ENCODE measurements at places on chromosomes 3 and 15.

GRCh38 chr15:75368689-75369239 lies 357 bp upstream of the MAN2C1 start:
- DNase-seq: no peak

- peak; percentile 72 for DNase-seq
These were observed 48.5 kb downstream of the CHCHD6 start for GRCh38 chr3:126752303-126753190.

GRCh38 chr3:161406594-161407555 lies 35.6 kb upstream of the SPTSSB start:
- no peak for DNase-seq

GRCh38 chr3:46368569-46368968 lies 2.2 kb upstream of the CCR5 start:
- DNase-seq: peak; percentile 44

GRCh38 chr3:52049503-52049902 lies 6.9 kb downstream of the DUSP7 start:
- DNase-seq: no peak

DNA sequence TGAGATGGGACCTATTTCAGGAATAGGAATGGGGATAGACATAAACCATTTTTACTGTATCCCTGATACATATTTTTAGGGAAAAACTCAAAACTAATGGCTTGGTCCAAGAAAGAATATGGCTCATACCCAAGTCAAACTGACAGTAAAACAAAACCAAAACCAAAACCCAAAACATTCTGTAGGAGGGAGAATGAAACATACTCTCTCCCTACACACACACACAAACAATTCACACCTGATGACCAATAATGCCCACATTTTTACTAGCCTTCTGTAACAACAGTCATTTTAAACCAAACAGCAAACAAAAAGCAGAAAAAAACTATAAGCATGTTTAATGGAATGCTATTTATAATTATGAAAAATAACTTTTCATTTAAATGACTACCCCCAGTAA lies 74.9 kb downstream of the NBEAL2 start:
- no peak for DNase-seq

DNA sequence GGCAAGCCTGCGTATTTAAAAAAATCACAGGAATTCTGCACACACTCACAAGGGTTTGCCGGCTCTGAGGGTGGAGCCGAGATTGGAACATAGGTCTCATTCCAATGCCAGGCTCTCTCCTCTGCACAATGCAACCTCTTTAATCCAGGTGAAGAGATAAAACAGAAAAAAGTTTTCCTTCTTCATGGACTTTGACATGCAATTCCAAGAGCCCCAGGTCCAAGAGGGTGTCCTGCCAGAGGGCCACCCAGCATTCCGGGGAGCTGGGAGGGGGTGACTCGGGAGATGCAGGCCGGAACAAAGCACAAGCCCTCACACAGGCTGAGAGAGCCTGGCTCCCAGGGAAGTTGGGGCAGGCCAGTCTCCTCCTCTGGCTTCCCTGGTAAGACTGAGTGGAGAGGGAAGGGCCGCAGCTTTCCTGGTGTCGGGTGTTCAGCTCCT lies 6.7 kb upstream of the SLC12A8 start:
- no peak for DNase-seq

DNA sequence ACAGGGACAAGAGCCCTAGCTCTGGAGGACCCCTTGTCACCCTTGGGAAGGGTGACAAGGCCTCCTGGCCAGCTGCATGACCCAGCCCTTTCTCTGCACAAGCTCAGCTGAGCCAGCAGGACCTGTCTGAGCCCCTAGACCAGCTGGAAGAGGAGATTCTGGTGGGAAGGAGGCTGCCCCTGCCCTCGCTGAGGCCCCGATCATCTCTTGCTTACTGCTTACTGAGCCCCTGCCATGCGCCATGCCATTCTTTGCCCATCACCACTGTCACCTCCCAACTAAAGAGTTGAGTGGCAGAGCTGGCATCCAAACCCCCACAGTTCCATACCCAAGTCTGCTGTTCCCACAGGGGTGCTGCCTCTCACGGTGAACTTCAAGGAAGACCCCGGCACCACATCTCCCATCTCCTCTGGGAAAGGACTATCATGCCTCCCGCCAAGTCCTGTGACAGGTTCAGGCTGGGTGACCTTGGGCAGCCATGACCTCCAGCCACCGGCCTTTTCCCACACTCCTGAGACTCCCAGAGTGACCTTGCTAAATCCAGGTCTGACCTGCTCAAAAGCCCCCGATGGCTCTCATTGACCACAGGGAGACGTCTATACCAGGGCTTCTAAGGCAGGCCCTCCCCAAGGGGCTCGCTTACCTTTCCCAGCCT lies 34.0 kb downstream of the ACSBG1 start:
- no peak for DNase-seq

- DNase-seq: no peak
These were observed 576 bp upstream of the RPAP1 start for GRCh38 chr15:41544650-41545015.

GRCh38 chr15:99118801-99119546 lies 14.1 kb downstream of the SYNM start:
- DNase-seq: no peak

DNA sequence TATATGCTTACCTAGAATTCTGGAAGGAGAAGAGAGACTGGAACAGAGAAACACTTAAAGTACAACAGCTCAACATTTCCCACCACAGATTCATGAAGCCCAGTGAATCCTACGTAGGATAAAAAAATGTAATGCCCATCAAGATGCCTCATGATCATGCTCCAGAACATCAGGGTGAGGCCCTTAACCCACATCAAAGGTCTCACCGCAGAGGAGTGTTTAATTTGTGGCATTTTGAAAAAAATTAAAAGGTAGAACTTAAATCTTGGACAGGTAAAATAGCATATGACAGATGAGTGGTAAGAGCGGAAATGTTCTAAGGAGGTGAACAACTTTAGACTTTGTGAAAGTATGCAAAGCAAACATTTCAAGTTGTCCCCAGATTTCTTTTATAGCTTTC lies 9.7 kb upstream of the SLC6A20 start:
- no peak for DNase-seq

DNA sequence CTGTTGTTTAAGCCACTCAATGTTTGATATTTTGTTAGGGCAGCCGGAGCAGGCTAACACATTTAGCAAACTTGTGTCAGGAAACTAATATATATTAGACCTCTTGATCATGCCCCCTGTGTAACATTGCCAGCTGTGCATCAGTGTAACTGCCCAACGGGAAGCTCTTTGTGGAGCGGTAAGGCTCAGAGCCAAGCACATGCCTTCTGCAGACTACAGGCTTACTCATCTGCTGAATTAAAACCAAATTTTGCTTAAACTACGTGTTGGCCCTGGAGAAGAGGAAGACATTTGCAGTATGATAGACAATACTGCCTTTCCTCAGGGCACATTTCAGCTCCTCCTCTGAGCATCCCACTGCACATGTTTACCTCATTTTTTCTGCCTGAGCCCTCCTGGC lies 50.5 kb upstream of the KCNMB2 start:
- no peak for DNase-seq

DNA sequence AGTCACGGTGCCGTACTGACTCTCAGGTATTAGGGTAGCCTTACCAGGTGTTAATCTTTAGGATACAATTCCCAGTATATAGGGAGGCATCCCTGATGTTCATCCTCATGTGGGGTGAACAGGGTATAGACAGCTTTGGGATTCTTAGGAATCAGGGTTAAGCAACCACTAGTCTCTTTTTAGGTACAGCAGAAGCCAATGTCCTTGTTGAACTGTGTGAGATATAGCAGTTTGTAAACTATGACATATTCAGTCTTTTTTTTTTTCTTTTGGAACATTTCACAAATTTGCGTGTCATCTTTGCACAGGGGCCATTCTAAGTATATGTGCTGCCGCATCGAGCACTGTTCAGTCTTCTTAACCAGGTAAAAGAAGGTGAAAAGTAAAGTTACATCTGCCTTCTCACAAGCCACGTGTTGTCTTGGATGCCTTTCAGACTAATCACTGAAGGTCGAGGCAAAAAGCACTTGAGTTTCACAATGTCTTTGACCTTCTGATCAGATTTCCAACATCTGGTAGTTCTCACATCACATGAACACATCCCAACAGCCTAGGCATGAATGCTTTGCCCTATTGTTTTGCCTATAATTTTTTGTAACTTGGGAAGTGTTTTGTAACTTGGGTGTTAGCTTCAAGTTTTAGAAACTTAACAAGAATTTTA lies 17.2 kb downstream of the TSEN2 start:
- DNase-seq: no peak

DNA sequence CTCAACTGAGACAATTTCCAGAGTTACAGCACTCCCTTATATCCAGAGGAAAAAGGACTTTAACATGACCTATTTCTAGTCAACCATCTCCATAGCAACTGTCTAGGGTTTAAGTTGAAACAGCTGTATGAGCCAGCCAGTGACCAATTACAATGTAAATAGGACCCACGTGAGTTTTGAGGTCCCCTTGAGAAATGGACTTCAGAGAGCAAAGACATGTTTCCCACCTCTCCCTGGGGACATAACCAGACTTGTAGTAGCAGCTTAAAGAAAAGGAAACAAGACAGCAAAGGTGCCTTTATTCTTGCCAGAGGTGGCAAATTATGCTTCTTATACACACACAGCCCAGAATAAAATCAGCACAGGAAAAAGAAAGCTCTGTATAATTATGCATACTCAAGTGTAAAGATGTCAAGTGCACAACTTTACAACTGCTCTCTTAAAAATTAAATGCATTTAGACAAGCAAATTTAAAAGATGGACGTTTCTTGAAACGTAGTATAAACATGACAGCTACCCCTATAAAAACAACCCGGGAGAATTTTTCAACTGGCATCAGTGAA lies 40.2 kb downstream of the SUMF1 start:
- DNase-seq: no peak

DNA sequence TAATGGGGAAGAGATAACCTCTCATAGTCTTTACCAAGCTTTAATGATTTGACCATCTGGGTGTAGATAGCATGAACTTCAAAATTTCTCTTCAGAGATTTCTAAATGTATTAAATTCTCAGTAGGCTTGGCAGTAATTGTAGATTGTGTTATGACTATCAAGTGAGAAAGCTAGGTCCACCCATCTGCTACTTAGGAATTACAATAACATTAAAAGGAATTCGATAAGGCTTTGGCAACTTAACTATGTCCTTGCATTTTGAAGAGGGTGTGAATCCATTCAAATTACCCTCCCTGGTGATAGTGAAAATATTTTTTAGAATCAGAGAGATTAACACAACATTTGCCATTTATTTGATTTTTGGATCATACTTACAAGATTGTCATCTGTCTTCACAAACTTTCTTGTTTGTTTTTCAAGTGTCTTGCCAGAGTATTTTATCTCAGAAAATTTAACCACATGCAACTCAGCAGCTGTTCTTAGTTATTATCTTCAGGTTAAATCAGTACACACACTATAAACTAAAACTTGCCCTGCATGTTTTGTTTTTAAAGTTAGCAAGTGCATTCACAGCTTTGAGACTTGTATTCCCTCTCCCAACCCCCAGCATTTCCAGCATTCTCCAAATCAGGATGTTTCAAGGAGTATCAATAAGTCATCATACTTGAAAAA lies 69.6 kb upstream of the COL8A1 start:
- no peak for DNase-seq

DNA sequence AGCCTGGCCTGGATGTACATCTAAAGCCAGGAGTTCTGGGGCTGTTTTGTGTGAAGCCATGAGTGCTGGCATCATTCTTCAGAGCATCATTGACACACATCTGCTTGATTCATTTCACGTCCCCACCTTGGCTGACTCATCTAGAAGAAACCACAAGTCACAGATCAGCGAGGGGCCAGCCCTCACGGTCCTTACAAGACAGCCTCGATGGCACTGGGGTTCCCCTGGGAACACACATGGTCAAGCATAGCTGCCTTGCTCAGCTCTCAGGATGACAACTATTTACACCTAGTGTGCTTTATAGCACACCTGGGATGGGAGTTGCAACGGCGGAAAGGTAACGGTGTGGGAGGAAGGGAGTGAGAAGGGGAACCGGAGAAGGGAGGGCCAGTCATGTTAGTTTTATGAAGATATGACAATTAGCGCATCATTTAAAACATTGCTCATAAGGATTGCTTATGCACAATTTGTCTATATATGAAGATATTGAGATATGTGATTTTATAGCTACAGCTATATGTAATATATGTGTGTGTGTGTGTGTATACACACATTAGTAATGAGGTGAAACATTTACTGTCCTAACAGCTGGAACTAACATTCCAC lies 227.1 kb downstream of the RPLP1 start:
- no peak for DNase-seq

- DNase-seq: no peak
These were observed 247.5 kb downstream of the LPP start for GRCh38 chr3:188401244-188401993.

DNA sequence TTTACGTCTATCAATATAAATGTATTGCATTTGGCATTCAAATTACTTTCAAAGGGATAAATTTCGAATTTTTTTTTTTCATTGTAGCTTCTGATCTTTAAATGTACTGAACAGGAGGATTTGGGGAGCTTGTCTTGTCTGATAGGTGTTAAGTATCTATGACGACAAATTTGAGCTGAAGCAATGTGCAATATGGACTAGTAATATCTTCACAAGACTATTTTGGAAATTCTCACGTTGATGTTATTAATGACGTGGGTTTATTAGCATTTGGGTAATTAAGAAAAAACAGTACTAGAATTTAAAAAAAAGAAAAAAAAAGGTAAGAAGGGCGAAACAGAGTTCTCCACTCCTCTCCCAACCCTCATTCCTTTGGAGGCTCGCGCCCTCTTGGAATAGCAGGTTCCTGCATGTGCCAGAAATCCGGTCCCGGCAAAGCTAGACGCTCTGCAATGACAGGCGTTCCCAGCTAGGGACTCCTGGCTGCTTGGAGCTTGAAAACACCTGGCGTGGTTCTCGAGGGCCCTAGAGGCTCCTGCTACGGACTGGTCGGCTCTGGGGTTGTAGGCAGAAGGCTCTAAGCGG lies 648 bp upstream of the P2RY1 start:
- no peak for DNase-seq

DNA sequence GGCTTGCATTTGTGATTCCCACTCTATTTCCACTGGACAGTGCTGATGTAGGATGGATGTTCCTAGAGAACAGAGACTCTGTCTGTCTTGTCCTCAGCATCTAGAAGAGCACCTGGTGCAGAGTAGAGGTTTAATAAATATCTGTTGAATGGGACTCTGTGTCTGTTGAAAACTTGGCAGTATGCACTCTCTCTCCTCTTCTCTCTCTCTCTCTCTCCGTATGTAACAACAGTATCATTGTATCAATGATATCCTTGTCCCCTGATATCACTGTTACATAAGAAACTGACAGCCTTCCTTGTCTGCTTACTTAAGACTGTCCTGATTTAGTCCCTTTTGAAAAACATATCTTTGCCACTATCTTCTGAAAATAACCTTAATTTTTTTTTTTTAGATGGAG lies 24.3 kb upstream of the MGLL start:
- no peak for DNase-seq

Data from bone marrow (tissue), 2 donors.